Vagina (tissue), 2 donors: ENCODE measurements at places on chromosomes 4 and X.

DNA sequence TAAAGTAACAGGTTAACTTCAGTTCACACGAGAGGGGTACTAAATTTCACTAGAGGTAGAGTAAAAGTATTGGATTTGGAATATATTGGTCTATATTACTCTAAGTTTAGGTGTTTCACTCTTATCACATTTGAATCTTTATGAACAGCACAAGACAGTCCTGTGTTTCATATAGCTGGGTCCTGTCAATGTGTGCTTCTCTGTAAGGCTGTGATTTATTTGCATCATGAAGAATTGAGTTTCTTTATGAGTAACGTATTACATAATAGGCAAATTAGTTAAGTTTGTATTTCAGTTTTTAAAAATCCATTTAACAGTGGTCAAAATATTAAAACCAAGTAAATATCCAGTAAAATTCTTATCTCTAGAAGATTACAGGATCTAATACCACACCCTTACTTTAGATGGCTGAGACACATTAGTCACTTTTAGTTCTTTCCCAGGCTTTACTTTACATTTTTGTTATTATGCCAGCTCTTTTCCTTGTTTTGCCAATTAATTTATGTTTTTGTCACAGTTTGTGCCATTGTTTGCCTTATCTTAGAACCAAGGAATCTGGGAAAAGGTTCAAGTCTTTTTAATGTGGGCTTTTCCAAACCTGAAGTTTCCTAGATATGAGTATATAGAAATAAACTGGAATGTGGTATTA lies 32.1 kb downstream of the NUDT6 start:
- no peak for DNase-seq

DNA sequence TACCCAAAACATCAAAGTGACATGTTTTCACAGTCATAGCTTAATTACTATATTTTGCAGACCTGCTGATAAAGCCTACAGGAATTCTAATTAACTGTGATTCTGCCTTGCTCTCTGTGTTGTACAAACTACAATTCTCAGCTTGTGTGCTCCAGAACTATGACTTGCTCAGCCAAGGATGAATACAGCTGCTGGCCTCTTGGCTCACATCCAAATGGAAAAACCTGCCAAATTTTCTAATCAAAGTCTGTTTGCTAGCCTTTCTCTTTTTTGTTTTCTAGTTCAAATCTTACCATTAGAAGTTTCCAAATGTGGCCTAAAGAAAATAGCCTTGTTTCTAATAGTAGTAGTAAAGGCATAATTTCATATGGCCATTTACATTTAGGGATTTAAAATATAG lies 1176.8 kb downstream of the FAM133A start:
- DNase-seq: no peak

- DNase-seq: no peak
Observed at GRCh38 chrX:110384490-110384889, 25.8 kb downstream of the RTL9 start.

DNA sequence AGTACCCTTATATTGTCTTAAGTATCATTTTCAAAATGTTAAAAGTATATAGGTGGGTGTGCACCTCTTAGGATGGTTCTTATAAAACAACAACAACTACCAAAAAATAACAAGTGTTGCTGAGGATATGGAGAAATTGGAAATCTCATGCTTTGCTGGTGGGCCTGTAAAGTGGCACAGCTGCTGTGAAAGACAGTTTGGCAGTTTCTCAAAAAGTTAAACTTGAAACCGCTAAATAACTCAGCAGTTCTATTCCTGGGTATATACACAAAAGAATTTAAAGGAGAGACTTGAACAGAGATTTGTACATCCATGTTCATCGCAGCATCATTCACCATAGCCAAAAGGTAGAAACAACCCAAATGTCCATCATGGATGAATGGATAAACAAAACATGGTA lies 65.5 kb downstream of the HAND2 start:
- DNase-seq: no peak

DNA sequence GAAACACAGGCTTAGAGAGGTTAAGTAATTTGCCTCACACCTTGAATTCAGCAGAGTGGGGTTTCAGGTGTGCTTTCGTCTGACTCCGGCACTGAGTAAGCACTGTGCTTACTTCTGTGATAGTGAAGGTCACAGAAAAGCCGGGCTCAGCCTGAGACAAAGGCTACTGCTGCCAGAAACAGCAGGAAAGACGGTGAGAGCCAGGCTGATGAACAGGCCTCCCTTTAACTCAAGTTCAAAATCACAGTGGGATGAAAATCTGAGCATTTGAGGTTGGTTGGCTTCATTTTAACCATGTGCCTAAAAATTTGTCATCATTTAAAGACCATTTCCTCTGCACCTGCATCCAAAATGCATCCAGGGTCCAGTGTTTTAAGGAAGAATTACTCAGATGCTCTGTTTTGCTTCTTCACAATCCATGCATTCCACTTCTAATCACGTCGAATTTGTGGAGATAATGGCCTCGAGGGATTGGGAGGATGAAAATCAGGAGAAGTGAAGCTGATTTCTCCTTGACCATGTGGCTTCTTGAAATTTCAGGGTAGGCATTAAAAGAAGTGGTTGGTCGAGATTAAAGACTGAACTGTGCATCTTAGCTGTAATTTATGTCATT lies 121.2 kb upstream of the LNX1 start:
- no peak for DNase-seq

DNA sequence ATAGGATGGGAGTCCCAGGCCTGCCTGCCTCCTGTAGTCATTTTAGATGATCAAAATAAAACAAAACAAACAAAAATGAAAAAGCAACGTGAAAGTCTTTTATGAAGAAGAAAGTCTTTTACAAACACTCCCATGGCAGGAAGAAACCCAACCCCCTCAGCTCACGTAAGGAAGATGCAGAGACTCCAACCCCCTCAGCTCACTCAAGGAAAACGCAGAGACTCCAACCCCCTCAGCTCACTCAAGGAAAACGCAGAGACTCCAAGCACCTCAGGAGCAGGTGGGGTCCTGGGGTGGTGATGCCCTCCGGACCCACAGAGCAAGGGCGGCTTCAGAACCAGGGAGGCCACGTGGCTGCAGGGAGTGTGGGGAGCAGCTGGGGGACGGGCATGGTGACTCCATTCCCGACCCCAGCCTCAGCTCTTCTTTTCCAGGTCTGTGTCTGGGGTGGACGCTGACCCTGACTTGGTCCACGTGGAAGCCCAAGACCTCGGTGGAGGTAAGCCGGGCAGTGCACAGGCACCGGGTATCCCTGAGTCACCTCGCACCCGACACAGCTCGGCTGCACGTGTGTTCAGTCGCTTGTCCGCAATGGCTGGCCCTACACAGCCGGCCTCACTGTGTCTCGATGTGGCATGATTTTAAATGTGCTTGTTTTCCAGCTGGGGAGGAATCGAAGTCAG lies 226.5 kb upstream of the PSAPL1 start:
- no peak for DNase-seq

- no peak for DNase-seq
Observed at GRCh38 chrX:82648062-82648461, 860.0 kb upstream of the POU3F4 start.

- DNase-seq: no peak
Observed at GRCh38 chr4:110042545-110043517, 130.1 kb downstream of the EGF start.

- DNase-seq: no peak
Observed at GRCh38 chrX:19343085-19343534, 617 bp upstream of the PDHA1 start.

DNA sequence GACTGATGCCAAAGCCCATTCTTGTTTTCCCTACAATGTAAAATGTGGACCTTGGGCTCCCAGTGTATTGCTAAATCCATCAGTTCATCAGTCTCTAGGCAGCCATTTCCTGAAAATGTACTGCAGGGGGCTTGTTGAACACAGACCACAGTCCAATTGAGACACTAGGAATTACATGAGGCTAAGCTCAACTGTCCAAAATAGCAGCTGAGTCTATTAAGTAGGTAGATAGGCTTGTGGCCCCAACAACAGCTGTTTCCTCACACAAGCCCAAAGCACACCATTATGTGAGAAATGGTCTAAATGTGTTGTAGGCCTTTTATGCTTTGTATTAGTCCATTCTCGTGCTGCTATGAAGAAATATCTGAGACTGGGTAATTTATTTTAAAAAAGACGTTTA lies 60.0 kb upstream of the PAK3 start:
- DNase-seq: no peak

DNA sequence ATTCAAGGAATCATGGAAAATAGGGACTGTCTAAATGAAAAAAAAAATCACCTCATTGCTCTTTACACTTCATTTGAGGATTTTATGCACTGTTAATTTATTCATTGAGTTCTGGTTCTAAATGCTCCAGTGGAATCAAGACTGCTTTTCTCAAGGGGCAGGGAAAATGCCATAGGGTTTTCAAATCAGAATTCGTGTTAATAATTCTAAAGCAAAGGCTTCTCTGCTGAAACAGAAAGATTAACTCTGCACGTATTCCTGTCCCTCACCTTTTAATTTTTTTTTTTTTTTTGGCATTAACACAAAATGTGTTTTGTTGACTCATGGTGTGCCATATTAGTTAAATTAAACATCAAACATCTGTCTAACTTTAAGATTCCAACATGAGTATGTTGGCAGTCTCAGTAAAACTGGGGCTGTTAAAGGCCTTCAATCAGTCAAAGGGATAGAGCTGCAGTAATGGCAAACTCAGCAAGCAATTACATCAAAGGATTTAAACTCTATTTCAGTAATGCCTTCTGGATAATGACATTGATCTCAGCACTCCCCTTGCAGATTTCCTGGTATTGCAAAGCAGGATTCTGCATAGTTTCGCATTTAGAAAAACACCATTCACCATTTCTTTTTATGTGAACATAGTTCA lies 878.1 kb downstream of the RAPGEF2 start:
- DNase-seq: no peak

DNA sequence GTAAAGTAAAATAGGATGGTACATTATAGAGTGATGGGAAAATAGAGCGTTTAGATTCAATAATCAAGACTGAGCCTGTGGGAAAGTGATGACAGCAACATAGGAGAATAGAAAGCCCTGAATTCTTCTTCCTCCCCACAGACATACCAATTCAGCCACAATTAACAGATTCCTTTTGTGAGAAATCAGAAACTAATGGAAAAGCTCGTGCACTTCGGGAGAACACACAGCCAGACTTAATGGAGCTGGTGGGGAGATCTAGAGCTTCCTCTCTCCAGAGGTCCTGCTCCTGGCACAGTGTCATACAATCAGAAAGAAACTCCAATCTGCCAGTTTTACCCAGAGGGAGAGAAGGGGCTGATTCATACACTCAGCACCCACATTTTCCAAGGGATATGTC lies 676.3 kb upstream of the BOD1L1 start:
- no peak for DNase-seq

GRCh38 chr4:7210824-7211223 lies 18.5 kb downstream of the SORCS2 start:
- no peak for DNase-seq

DNA sequence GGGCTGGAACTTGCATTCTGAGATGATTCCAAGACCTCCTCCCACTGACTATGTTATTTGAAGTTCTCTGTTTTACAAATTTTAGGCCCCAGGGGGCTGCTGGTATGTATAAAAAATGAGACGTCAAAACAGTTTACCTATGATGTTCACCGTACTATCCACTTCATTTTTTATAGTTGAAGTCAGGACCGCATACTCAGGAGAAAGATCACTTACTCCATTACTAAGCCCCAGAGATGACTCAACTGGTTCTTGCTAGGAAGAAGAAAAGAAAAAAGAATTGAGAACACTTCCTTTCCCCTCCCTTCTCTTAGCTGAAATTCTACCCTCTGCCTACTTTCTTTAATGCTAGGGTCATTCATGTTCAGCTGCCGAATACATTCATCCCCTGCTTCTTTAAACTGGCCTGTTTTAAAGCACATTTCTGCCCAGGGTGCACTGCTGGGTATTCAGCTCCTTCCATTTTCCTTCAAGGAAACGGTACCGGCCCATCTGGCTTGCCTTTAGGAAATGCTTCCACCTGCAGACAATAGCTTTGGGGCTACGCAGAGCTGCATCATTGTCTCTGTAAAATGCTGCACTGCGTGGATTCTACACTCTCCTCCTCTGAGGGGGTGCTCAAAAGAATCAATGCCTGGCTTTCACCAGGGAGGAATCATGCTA lies 66.2 kb downstream of the IRF2 start:
- no peak for DNase-seq

DNA sequence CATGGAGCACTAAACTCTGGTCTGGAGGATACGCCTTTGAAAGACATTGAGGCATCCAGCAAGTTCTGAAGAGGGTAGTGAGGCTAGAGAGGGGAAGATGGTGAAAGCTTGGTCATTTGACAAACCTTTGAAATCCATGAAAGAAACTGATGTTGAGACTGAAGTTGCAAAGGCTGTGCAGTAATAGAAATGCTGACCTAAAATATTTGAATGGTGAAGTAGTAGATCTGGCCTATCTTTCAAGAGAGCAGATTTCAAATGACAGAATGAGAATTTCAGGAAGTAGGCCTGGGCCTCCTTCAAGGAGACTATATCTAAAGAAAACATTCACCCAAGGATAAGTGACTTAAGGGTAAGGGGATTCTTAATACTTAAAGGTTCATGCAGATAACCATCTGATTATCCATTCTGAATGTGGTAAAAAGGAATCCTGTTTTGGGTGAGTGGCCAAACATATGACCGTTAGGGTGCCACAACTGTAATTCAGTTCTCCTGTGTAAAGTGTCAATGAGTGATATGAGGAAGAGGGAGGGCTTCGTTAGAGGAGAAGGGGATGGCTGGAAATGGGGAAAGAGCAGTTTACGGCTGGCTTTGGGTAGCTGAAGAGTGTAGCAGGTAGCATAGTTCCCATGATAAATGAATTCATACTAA lies 62.2 kb downstream of the AMELX start:
- DNase-seq: no peak

- DNase-seq: no peak
Observed at GRCh38 chr4:73682508-73682907, 57.9 kb upstream of the CXCL8 start.

DNA sequence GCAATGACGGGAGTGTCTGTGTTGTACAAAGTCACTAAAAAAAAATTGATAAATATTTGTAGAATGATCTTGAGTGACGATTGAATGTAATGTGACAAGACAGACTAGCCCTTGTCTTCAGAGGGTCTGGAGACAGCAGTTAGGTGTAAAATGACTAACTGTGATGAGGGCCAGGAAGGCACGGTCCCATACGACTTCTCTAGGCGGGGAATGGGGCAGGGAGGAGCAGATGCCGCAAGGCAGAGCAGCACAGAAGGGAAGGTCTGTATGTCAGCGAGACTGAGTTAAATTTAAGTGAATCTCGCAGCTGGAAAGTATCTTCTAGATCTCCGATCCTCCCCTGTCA lies 405 bp downstream of the CENPE start:
- no peak for DNase-seq

DNA sequence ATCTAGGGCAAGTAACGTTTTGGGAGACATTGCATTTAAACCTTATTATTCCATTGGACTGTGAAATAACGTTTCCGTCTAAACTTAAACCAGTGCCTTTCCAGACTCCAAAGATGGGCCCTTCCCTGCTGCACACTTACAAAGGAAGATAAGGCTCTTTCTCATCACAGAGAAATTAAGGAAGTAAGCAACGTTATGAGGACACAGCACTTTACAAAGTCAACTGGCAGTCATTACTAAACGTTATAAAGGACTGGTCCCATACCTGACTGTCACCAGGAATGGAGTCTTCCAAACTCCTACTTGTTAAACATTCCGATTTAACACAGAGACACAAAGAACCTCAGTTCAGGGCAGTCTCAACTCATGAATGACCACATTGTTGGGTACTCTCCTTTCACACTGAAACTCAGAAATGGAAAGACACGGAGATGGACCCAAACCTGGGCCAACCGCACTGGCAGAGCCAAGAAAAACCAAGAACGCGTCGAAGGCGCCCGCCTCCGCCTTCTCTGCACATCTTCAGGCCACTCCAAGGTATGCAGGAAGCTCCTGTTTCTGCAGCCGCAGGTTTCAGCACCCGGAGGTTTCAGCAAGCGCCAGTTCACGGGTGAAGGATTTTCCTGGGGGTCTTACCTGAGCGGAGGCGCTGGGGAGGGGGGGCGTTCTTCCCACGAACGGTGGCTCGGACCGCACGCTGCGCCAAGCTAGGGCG lies 670 bp downstream of the PAPSS1 start:
- DNase-seq: no peak
